ENCODE measurements at places on chromosomes 16 and 17.

- DNase-seq = no peak
Measured at GRCh38 chr16:3672571-3673041, 18.1 kb downstream of the DNASE1 start.

- no peak for DNase-seq
Measured at GRCh38 chr17:20781260-20781659, 201.7 kb downstream of the CDRT15L2 start.

DNA sequence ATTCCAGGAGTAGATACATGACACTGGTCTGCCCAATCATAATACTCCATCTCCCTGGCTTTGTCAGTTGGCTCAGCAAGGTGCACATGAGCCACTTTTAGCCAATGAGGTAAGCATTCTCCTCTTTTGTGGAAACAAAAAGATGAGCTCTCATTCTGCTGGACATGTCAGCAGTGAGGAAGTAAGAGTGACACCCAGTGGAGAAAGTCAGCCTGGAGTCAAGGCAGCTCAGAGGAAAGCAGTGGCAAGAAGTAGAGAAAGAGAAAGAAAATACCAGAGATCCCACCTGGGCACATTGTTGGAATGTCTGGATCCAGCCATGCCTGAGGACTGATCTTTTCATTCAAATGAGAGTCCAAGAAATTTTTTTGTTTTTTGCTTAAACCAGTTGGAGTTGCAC is 496.9 kb upstream of the C16orf82 start:
- no peak for DNase-seq

GRCh38 chr17:29827179-29827578 is 102.8 kb downstream of the SSH2 start:
- DNase-seq = no peak

GRCh38 chr17:50109785-50110184 is 14.6 kb downstream of the PDK2 start:
- no peak for DNase-seq

Measured in inflammatory macrophage treated with lipopolysaccharide for 4 hours (primary cell).